ENCODE measurements at places on chromosomes 2 and 18.
A peak's percentile ranks its signal among the peaks of the same experiment; 100 is the strongest.

GRCh38 chr2:64166212-64166611 lies 22.0 kb upstream of the PELI1 start:
- DNase-seq = no peak

- peak; percentile 78 for DNase-seq
Observed at GRCh38 chr2:45458909-45459563, 152.0 kb downstream of the SRBD1 start.

GRCh38 chr2:62736899-62737559 lies 31.5 kb downstream of the EHBP1 start:
- DNase-seq = peak; percentile 47

DNA sequence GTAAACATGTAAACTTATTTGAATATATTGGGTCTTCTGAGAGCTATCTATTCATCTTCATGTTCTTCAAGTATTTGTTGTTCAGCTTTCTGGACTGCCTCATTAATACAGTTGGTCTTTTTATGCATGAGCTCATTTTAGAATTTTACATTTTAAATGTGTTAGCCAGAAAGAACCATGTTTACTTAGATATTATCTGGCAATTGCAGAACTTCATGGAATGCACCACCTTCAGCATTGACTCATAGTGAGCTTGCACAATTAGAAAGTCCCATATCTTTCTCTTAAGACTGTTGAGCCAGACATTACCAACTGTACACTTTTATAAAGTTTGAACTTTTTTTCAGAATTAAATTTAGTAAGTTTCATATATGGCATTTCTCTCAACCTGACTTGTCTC lies 536.7 kb downstream of the RIT2 start:
- DNase-seq = peak; percentile 32

GRCh38 chr2:39636306-39636705 lies 29.4 kb upstream of the TMEM178A start:
- DNase-seq = no peak

DNA sequence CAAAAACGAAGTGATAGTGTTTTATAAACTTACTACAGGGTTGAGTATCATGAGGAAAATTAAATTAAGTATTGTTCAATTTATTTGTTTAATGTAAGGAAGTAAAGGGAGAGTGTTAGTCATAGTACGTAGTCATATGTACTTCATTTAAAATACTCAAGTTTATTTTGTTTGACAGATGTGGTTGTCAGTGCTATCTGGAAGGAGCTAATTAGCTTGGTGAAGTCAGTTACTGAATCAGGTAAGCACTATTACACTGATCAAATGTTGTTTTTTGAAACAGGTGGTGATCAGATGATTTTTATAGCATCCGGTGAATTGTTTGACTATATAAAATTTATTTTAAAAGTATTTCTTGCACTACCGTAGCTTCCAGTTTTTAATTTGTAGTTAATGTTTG lies 28.8 kb downstream of the RIF1 start:
- DNase-seq = no peak

GRCh38 chr2:235766278-235766677 lies 272.4 kb downstream of the AGAP1 start:
- DNase-seq = peak; percentile 82

Measured in fibroblast of skin of scalp (primary cell).